Midbrain (tissue), 1 donor: ENCODE measurements at places on chromosomes 7 and 10.

DNA sequence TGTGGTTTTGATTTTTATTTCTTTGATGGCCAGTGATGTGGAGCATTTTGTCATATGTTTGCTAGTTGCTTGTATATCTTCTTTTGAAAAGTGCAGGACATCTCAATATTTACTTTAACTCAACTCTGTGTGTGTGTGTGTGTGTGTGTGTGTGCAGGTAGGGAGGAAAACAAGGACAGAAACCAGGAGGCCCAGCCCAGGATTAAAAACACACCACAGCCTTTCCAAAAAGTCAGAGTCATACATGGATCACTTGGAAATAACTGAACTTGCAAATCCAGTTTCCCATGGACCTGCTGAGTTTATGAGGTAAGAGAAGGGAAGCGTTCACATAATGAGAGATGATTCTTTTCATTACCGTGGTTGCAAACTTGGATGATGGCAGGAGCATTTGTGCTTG is 189.9 kb upstream of the LYZL1 start:
- no peak for DNase-seq

DNA sequence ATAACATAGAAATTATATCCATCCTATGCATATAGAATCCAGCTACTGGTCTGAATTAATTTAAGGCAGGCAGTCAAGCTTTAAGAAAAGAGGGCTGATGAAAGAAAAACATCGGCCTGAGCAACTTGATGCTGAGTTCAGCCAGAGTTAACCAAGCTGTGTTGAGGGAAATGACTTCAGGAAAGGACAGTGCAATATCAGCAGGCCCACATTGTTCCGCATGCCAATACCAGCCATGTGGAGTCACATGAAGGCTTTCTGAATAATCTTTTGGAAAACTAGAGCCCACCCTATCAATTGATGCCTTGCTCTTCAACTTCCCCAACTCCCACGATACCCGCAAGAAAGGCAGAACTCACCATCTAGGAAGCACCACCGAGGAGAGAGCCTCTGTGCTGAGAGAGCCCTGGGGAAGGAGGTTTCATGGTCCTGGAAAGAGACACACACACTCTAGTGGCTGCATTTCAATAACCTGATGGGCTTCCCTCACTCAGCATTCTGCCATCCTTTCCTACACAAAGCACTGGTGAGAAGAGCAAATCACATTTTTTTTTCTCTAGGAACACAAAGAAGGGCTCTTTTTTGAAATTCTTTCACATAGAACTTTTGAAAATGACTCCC is 125.8 kb upstream of the PTN start:
- DNase-seq: no peak

DNA sequence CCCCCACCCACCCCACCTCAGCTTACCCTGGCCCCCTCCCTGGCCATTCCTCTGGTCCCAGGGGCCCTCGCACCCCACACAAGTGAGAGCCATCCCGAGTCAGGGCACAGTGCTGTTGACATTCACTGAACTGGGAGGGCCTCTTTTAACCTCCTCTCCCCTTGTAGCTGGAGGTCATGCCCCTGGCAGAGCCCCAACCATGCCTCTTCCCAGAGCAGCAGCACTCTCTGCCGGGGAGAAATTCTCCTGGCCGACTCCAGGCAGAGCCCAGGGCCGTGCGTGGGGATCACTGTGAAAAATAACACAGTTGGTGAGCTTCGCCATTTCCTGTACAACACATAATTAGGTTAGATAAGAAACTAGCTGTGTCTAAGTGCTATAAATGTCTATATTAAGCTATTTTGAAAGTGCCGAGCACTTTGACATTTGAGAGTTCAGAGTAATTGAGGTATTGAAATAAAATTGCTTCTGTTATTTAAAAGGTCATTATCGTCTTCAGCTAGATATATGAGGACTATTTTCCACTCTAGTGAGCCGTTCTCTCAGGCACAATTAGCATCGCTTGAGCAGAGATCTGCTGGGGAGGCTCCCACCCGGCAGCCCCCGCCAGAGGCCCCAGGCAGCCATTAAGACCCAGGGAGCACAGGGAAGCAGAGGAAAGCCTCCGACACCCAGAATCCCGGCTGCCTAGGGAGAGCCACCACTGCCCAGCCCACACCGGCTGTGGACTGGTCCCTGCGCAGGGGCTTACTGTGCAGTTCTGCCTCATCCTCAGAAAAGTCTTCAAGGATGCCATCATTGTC is 62.4 kb upstream of the LRRC18 start:
- DNase-seq: no peak

DNA sequence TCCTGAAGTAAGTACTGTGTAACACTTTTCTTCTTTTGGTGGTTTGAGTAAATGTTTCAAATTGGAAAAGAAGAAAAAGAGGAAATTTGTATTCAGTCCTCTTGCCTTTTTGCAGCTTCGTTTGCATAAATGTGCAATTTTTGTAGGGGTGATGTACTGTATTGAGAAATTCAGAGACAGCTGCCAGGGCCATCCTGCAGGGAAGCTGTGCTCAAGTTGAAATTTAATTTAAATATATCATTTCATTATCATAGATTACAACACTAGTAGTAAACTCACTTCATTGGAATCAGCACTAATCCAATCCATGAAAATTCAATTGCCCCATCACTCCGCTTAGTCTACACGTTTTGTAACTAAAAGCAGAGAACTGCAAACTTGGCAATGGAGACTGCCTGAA is 415.4 kb downstream of the DNAJB9 start:
- no peak for DNase-seq

DNA sequence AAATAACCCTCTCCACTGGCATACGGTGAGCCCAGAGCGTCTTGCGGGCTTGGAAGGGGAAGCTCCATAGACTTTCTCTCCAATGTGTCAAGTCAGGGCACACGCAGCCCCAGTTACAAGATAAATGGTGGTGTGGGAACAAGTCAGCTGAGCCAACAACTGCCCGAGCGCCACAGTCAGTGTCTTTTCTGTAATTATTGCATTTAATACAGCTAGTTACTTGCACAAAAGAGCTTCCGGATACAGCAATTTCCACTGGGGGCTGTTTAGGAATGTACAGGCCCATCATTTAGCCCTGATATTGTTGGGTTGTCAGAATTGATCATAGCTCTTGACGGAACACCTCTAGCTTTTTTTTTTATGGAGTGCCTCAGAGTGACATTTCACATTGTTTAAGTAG is 193.5 kb upstream of the SP8 start:
- no peak for DNase-seq

DNA sequence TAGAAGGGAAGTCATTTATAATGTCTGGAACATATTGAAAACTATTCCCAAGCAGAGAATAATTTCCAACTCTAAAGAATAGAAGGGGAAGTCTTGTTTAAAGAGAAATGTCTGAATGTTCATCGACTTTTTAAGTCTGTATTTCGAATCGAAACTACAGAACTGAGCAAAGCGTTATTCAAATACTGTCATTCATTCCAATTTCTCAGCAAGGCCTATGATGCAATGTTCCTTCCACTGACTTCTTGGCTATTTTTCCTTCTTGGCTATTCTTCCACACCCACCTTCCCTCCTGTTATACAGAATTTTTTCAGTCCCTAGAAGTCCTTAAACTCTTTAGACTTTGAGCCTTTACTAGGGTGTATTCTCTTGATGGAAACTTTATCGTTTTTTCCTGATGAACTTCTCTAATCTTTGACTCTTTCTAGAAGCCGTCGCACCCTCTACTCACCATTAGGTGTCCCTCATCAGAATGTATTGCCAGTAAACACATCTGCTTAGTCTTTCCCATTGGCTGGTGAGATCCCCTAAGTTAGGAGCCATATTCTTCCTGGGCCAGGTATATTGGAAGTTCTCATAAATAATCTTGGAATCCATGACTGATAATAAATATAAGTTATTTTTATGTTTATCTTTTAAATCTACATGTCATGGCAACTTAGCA is 235.7 kb upstream of the CCDC6 start:
- DNase-seq: no peak

DNA sequence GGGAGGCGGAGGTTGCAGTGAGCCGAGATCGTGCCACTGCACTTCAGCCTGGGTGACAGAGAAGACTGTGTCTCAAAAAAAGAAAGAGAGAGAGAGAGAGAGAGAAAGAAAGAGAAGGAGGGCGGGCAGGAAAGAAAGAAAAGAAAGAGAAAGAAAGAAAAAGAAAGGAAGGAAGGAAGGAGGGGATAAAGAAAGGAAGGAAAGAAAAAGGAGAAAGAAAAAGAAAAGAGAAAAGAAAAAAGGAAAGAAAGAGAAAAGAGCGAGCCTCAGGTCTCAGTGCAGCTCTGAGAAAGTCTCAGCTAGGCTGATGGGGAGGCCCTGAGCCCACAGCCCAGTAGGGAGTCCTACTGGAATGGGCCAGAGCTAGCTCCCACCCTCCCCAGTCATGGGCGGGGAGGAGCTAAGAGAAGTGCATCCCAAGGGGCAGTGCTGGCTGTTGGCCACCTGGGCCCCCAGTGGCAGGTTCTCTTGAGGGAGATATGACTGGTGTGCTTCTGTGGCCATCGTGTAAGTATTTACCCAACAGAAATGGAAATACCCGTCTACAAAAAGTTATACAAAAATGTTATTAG is 69.3 kb downstream of the ABRAXAS2 start:
- DNase-seq: no peak

DNA sequence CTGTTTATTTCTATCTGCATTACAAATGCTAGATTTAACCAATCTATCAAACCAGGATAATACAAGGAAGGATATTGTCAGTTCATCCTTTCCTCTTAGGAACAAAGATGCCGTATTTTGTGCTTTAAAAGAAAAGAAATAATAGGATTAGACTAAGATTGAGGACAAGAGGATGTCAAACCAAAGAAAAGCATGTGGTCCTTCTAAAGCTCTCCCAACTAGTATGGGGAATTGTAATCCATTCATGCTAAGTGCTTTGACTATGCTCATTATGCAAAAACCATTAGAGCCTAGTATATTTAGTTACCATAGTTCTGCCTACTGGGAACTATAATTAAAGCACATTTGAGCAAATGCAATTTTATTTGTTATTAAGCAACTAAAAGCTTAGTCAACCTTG is 280.2 kb downstream of the GRM8 start:
- no peak for DNase-seq

DNA sequence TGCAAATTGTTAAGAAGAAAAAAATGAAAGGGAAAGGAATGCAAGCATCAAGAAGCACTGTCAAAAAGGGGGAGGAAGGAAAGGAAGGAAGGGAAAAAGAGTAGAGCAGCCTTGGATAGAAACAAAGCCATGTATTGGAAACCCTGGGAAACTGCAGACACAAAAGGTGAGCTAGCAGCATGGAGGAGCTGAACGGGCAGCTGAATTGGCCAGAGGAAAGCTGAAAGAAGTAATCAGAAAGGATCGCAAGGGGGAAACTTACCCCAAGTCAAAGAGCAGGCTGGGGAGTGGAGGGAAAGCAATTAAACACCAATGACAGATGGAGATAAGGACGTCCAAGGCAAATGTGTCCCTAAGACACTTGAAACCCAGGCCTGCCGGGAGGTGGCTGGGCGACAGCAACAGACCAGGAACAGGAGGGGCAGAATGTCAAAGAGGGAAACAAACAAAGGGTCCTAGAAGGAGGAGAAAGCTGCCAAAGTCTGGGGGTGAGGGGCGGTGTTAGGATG is 93.8 kb upstream of the SVIL start:
- DNase-seq: no peak

DNA sequence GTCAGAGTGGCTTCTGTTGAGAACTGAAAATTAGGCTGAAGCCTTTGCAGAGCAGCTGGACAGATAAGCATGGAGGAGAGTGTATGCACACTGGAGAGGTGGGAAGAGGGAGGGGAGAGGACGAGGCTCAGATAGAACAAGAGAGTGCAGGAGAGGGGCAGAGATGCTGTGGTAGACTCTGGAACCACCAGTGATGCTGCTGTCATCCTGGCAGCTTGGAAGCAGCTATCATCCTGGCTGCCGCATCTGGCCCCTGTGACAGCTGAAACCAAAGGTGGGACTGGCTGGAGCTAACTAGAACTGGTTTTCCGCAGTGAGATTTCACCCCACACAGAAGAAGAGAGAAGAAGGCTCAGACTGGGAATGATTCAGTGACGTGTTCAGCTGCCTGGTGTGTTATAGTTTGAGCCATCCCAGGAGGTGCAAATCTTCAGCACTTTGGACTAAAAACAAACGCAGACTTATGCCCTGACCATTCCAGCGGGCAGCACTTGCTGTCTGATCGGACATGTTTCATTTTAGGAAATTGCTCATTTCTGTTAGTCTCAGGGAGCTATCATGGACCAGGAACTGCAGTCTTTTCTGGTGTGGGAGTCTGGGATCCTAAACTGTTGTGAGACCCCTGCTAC is 38.4 kb downstream of the EEPD1 start:
- DNase-seq: no peak

- no peak for DNase-seq
Observed at GRCh38 chr10:62733654-62734293, 70.7 kb upstream of the ADO start.

DNA sequence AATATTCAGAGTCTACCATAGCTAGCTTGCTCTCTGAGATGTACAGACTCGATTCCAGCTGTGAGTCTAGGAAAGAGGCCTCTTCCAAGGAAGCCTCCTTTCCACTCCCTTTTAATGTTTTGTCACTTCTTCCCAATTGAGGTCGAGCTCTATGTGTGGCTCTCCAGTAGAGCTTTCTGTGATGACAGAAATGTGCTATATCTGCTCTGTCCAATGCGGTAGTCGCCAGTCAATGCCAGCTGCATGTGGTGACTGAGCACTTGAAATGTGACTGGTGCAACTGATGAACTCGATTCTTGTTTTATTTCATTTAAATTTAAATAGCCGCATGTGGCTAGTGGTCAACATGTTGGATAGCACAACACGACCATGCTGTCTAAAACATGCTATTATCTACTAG is 387.0 kb upstream of the NRP1 start:
- DNase-seq: no peak

DNA sequence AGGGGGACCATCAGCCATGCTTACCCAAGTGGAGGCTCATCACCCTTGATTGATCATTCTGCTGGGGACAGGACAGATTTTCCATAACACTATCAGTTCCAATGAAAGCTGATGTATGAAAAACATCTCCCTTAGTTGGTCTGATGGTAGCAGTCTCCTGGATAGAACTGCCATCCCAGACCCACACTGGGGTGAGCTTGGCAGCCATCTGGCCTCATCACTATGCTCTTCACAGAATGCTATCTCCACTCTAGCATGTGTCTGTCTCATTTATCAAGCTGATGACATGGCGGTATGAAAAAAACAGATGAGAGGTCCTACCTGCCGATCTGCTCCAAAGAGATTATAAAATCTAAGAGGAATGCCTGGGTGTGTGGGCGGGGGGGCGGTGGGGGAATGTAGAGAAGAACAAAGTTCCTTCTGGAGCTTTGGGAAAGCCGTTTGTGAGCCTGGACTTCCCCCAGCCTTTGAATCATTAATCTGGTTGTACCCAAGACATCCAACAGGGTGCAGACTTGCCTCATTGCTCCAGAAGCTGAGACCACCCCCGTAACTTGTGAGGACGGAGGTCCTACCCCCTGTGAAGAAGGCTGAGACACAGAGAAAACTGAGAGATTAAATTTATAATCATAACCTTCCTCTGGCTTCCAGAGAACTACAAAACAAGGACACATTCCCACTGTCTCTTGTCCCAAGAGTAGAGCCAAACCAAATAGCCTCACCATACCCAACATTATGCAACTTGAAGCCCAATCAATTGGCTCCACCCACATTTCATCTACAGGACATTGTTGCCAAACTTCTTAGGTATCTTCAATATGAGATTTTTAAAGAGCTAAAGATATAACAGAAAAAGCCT is 340.8 kb downstream of the KCNMA1 start:
- DNase-seq: no peak

- DNase-seq: no peak
Observed at GRCh38 chr7:25906003-25906402, 246.0 kb upstream of the NFE2L3 start.

- no peak for DNase-seq
Observed at GRCh38 chr7:18228686-18229085, 201.0 kb upstream of the PRPS1L1 start.

- DNase-seq: peak; percentile 36
Observed at GRCh38 chr7:842431-843031, 10.3 kb downstream of the SUN1 start.

- no peak for DNase-seq
Observed at GRCh38 chr7:66359656-66360211, 154.6 kb downstream of the TPST1 start.
